ENCODE measurements at places on chromosomes 2 and 18.

DNA sequence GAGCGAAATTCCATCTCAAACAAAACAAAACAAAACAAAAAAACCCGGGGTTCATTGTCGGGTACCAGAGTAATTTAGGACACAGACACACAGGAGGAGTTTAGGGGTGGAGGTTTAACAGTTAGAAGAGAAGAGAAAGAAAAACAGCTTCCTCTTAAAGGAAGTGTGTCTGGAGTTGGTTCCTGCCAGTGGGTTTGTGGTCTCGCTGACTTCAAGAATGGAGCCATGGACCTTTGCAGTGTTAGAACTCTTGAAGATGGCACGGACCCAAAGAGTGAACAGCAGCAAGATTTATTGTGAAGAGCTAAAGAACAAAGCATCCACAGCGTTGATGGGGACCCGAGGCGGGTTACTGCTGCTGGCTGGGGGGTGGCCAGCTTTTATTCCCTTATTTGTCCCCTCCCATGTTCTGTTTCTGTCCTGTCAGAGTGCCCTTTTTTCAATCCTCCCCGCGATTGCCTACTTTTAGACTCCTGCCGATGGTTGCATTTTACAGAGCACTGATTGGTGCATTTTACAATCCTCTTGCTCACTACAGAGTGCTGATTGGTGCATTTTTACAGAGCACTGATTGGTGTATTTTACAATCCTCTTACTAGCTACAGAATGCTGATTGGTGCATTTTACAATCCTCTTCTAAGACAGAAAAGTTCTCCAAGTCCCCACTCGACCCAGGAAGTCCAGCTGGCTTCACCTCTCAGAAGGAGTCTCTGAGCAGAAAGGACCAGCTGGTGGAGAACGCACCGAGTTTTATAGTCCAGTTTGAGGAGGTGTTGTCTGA is 28.7 kb upstream of the ATP8B1 start:
- no peak for DNase-seq

DNA sequence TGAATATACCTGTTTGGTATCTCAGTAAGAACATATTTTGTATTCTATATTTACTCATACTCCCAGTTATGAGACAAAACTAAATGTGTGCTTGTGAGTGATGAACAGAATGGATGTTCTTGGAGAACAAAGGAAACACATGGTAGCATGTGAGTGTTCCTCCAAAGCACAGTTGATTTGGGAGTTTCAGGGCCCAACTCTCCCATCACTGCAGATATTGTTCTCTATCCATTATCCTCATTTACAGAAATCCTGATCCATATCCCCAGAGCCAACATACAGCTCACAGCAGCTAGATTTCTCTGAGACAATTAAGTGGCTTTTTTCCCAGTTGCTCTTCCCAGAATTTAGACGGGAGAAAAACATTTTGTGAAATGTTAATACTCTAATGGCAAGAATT is 75.6 kb upstream of the MAPRE2 start:
- DNase-seq = no peak

DNA sequence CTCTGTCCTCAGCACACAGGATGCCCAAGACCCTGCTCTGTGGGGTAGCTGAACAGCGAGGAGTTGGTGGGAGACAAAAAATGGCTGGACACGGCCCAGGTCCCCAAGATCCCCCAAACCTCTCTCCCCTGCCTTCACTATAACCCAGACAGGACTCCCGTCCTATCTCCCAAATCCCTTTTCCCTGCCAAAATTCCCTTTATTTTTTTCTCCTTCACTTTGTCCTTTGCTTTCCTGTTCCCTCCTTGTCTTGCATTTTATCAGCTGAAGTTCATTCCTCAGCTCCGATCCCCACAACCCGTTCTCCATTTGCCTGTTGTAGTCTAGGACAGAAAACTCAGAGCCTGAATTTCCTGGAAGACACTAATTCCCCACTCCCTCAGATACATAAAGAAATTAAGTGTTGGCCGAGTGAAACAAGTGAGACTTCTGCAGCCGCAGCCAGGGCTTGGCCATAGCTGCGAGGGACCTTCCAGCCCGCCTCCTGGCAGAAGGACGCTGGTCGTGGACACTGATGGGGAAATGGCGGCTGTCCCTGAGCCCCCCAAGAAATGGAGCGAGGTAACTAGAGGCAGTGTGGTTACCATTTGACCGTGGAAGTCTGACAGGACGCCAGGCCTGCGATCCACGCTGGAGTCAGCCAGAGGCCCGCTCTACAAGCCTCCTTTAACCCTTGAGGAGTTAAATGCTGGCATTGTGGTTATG is 173.6 kb downstream of the BCL2 start:
- DNase-seq = no peak

DNA sequence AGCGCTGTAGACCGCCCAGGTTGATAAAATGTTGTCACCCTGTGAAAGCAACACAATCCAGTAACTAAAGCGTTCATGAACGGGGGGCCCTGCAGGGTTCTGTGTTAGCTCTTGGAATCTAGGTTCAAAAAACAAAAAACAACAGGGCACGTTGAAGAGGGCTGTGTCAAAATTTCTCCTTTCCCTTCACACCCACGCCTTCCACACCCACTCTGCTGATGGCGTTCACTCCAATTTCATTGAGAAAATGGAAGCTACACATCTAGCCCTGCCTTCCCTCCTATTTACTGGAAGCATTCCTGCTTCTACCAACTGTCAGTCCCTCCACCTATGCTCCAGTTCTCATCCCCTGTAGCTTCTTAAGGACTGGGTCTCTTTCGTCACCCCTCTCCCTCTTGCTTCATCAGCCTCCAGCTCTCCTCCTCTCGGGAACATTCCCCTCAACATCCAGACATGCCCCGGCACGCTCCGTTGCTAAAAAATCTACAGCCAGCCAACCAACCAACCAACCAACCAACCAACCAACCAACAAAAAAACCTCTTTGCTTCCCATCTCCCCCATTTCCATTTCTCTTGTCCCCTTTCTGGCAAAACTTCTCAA is 98.4 kb upstream of the SP3 start:
- no peak for DNase-seq

DNA sequence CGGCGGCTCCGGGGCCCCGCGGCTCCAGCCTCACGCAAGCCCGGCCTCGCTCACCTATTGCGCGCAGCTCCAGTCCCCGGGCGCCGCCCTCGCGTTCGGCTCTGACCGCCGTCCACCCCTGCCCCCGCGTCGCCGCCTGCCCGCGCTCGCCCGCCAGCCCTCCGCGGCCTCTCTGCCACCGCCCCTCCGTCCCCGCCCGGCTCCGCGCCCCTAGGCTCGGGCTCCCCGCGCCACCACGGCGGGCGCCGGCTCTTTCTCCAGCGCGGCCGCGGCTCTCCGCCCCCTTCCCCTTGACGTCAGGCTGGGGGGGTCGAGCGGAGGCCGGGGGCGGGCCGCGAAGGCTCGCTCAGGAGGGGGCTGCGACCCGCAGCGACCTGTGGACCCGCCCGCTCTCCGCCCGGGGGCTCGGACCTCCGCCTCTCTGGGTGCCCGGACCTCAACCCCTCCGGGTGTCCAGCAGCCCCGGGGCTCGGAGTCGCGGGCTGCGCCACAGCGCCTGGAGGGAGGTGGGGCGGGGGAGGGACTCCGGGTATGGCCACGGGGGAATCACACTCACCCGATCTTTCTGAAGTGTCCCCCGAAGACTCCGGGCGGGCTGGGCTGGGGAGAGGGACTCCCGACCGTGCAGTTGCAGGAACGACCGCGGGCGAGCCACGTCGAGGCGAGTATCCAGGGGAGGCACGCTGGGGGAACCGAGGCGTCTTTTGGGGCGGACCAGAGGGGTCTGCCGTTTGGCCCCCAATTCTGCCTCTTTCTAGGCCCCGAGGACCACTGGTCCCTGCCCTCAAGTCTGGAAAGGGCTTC is at the start of gene SEMA4C:
Gene SEMA4C, minus strand, starts transcription at position 259 of the 804 bp plus-strand sequence. CDS start 2,194 bp downstream, outside the sequence.
- no peak for DNase-seq

DNA sequence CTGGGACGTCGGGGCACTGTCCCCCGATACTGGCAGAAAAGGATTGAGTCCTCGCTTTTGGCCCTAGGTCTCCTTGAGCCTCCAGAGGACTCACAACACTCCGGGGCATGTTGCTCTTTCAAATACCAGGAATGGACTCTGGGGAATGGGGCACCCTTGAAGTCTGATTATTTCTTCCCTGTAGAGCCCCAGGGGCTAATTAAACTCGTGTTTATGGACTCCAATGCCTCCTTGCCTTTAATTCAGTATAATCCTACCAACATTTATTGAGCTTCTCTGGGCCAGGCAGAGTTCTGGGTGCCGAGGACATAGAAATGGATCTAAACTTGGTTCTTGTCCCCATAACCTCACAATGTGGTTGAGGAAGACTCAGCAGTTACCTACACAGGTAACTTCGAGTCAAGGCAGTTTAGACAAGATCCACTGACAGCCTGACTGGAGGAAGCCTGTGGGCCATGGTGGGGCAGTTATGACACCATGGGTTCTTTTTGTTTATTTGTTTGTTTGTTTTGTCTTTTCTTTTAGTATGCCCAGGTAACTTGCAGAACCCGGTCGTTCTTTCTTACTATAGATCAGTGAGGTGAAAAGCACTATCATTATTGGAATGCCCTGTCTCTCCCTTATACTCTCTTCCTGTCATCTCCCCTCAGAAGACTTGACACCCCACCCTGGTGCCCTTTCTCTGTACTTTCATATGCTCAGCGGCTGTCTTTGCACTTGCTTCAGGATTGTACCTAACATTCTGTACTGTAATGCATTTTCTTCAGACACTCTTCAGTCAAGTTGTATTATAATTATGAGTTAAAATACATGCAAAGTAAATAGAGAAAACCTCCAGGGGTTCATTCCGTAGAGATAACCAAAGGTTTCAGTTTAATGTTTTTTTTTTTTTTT is 3.2 kb downstream of the CFLAR start:
- no peak for DNase-seq

DNA sequence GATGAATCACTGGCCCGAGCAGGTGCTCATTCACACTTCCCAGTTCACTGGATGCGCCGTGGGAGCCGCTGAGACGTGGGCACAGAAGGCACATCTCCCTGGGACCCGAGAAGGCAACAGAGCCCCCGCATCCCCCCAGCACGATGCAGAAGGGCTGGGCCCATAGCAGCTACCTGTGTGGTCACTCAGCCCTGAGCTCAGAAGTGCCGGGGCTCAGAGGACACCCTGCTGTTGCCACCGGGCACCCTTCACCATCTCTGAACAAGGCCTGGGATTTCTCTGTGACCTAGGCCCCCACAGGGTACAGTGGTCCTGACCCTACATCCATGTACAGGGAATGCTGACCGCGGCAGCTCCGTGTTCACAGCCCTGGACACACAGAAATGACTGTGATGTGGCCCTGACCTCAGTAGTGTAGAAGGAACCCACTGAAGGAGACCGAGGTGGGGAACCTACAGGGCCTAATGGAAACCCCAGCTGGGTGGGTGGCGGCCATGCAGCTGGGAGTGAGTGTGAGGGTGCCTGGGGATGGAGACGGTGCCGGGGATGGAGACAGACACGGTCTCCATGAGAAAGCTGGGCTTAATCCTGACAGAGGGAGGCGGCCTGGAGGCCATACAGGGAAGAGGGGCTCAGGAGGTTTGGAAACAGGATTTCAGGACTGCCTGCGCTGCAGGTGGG is 111.9 kb upstream of the OTOS start:
- no peak for DNase-seq

GRCh38 chr2:217958206-217958883 is 44.5 kb downstream of the TNS1 start:
- DNase-seq = no peak

- no peak for DNase-seq
These were observed 5.4 kb downstream of the KLHL14 start for GRCh38 chr18:32767400-32767799.

DNA sequence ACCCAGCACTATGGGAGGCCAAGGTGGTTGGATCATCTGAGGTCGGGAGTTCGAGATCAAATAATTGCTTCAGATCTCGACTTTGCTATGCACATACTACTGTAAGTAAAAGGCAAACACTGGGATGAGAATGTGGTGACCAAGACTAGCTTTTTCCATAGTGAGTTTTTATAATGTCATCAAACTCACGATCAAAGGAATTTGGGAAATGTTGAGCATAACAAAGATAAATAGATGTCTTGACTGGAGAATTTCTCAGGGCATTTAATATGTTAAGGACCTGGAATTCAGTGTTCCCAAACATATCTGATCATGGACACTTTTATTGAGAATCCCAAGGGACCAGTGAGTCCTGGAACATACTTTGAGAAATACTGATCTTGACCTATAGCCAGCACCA is 205.6 kb downstream of the ARHGAP15 start:
- no peak for DNase-seq

- no peak for DNase-seq
These were observed 196.1 kb downstream of the FAM210A start for GRCh38 chr18:13530033-13530878.

- DNase-seq = no peak
These were observed 57.9 kb downstream of the DYNC1I2 start for GRCh38 chr2:171745141-171745540.

DNA sequence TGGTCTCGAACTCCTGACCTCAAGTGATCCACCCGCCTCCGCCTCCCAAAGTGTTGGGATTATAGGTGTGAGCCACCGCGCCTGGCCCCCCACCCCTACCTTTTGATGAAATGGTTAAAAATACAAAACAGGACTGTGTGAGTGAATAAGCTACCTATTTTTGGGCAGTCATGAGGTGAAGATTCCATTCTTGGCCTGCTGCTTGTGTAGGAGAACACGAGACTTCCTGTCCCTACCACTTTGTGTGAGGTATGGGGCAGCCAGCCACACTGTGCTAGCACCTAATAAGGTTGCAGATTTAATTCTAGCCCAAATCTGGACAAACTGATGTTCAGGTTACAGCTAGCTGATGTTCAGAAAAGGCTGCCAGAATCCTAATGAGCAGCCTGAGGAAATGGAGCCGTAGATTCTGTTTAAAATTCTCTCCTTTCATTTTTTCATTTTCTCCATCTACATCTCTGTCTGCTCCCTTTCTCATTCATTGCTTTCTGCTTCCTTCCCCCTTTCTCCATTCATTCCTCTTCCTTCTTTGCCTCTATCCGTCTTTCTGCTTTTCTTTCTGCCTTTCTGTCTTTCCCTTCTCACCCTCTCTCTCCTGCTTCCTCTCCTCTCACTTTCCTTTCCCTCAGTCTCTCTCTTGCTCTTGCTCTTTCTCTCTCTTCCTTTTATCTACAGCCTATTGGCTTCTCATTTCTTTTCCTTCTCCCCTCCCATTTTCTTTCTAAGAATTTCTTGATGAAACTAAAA is 4.6 kb upstream of the LTBP1 start:
- no peak for DNase-seq

GRCh38 chr18:75201282-75202270 is 7.4 kb downstream of the PTGR3 start:
- DNase-seq = no peak

- DNase-seq = no peak
These were observed 100.6 kb upstream of the APCDD1 start for GRCh38 chr18:10353791-10354190.

DNA sequence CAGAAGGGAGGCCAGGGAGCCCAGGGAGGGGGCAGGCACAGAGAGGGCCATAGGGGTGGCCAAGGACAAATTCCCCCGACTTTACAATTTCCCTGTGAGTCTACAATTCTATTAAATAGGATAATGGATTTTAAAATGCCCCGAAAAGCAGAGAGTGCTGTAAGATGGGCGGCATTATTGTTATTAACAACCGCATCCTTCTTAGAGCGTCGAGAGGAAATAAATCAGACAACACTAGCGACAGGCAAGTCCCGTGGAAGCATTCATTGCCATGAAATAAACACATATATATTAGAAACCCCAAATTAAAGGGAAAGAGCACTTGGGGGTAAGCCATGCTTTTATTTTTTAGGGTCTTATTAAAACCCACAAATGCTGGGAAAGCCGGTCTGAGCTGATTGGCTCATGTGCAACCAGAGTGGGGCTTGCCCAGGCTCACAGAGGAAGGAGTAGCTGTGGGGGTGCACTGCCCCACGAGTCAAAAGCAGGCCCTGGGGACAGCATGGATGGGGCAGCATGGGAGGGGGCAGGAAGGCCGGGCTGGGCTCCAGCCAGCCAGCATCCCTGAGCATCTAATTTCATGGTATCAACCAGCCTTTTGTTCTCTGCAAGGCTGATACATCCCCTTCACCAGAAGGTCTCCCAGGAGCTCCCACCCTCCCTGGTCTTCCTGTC is 187.1 kb downstream of the CELF4 start:
- no peak for DNase-seq
